ENCODE measurements at places on chromosomes 1 and 21.

GRCh38 chr1:39183503-39184353, 20.8 kb upstream of the MACF1 start:
- peak; percentile 54 for DNase-seq

DNA sequence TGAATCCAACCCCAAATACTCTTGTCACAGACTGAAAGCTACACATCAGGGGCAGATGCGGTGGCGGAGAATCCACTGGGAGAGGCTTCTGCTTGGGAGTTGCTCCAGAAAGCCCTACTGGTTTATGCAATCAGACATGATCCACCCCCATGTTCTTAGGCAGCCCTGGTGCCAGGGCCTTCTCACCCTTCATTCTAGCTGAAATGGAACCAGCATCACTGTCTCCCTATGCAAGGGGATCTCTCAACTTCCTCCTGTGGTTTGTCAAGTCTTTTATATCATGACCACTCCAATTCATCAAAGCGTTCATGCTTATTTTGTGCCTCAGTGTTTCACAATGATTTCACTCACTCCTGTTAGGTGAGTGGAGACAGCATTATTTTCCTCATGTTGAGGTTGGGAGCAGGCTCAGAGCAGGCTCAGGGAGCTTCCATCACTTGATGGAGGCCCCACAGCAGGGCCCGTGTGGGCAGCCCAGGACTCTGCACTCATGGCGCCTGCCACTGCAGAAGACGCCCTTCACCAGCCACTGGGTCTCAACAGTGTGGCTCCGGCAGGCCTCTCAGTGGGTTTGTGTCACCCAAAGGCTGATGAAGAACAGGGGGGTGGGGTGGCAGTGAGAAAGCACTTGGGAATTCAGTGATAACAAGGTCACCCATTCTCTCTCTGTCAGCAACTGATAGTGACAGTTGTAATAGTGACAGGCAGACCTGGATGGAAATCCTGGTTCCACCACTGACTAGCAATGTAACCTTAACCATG, 67.1 kb downstream of the CD58 start:
- no peak for DNase-seq

DNA sequence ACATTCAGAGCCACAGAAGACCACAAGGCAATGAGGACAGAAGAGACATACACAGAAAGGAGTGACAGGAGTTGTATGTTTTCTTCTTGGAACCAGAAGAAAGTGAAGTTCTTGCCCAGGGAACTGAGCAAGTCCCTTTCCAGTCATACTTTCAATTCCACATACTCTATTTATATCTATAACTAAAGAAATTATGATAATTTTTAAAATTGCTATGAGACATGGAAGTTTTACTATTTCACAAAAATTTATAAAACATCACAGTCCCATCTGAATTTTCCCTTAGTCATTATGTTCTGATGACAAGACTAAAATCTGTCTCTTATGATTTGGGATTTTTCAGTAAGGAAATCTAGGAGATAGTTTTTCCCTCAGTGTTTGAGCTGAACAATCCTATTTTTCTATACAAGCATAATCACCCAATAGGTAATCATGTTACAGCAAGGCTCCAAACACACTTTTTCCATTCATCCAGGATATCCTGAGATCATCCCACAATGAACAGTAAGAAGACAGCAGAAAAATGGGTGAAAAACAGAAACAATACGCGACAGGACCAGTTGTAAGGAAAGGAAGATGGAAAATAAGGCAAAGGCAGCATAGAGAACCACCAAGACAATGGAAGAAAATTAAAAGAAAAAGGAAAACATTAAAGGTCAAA, 154.6 kb downstream of the VAV3 start:
- no peak for DNase-seq

DNA sequence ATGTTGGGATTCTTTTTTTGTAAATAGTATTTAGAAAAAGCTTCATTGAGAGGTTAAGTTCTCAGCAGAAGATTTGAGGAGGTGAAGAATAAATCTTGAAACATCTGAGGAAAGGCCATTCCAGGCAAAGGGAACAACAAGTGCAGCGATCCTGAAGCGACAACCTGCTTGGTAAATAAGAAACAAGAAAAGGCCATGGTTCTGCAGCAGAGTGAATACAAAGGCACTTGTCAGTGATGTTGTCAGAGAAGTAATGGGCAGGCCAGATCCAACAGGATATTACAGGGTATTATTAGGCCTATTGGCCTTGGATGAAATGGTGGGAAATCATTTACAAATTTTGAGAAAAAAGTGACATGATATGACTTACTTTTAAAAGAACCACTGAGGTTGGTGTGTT, 960.0 kb downstream of the PLA2G4A start:
- DNase-seq, result no peak

DNA sequence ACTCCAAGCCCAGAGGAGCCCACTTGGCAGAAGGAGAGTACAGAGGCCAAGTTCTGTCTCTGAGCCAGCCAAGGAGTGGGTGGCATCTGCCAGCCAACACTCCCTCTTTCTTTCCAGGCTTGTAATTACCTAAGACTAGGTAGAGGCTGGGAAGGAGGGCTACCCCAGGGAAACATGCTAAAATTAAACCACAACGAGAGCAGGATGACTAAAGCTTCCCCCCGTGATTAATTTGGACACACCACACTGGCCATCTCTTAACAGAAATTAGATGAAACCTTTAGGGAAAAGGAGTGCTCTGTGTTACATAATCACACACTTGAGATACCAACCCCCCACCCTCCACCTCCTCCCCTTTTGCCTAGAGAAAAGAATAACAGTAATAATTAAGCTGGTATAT, 102.1 kb upstream of the ZC3H12A start:
- no peak for DNase-seq

GRCh38 chr1:98482611-98483010, 178.9 kb upstream of the SNX7 start:
- no peak for DNase-seq

GRCh38 chr1:88943241-88943640, 49.2 kb downstream of the KYAT3 start:
- DNase-seq, result no peak

GRCh38 chr1:92961896-92962752, 862 bp upstream of the DIPK1A start:
- peak; percentile 19 for DNase-seq

DNA sequence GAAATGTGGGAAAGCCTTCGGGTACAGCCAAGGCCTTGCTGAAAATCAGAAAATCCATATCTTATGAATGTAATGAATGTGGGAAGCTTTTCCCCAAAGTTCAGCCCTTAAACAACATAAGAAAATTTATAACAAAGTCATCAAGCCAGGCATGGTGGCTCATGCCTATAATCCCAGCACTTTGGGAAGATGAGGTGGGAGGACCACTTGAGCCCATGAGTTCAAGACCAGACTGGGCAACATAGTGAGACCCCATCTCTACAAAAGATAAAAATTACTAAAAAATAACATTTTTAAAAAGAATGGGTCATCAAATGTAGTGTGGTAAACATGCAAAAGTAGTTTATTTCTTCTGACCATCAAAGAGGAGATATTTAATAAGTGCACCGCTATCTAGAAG, 45.9 kb downstream of the KIAA0319L start:
- no peak for DNase-seq

- DNase-seq, result no peak
Measured at GRCh38 chr1:110673197-110673701, 1.5 kb downstream of the KCNA3 start.

- DNase-seq, result no peak
Measured at GRCh38 chr1:115811140-115811828, 29.6 kb downstream of the NHLH2 start.

- DNase-seq, result no peak
Measured at GRCh38 chr1:13523780-13524477, 10.1 kb upstream of the LRRC38 start.

GRCh38 chr1:145908653-145909052, 1.2 kb downstream of the ITGA10 start:
- DNase-seq, result no peak

- DNase-seq, result no peak
Measured at GRCh38 chr1:106880226-106880625, 176.2 kb upstream of the PRMT6 start.

GRCh38 chr1:53811414-53811851, 26.7 kb downstream of the NDC1 start:
- DNase-seq, result no peak

GRCh38 chr1:175830500-175830899, 87.1 kb upstream of the TNR start:
- no peak for DNase-seq

DNA sequence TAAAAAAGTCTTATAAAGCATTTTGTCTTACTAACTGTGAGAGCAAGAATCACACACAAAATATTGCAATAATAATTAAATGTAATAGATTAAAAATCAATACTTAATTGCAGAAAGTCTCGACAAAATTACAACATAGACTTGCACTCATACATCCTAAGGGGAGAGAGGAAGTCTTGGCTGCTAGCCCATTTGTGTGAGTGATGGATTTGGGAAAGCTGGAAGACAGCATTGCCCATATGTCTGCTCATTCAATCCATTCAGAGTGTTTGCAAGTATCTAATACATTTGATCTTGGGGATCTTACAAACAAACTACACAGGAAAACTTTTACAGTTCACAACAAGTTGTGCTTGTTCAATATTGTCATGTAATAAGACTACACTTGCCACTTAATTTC, 140.5 kb downstream of the COL11A1 start:
- DNase-seq, result peak; percentile 23
